ENCODE measurements at places on chromosomes 3 and 15. TPM values are rescaled to one million over a fixed set of nuclear protein-coding genes. Genes with fewer than 3 reads are reported as not detected.

ZNF662 gene
- not detected for total RNA-seq

DNA sequence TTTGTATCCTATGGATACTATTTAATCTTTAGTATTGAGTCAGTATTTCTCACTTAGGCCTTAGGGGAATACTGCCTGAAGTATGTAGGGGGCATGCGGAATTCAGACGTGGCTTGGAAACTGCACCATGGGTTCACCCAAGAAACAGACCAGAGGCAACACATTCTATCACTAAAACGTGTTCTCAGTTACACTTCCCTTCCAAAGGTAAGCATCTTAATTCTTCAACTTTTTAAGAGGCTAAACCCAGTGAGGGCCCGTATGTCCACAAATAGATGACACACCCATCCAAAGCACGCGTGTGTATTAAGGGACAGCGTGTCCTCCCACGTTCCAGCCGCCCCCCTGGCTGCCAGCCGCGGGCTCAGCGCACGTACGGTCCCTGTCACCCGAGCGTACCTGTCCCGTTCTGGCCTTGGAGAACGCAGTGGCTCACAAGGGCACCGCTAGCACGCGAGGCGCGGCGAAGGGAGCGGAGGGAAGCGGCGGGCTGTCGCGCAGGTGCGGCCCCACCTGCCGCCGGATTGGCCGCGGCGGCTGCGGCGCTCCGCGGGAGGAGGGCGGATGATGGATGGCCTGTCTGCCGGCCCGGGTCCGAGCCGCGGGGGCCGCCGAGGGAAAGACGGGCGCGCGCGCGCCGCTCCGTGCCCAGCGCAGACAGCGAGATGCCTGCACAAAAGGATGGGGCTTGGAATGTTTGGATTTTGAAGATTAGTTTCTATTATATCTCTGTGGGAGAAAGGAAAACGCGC lies 1003.9 kb upstream of the NR2F2 start:
- DNase-seq = no peak

DNA sequence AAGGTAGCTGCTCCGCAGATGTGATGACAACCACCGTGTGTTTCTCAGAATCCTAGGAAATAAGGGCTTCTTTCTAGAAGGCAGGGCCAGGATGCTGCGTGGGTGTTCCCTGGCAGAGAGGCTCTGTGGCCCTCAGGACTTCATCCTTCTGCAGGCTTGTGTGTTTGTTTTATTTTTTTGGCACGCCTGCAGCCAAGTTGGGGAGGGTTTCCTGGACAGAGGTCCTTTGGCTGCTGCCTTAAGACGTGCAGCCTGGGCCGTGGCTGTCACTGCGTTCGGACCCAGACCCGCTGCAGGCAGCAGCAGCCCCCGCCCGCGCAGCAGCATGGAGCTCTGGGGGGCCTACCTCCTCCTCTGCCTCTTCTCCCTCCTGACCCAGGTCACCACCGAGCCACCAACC lies at the start of gene CLEC3B:
Gene CLEC3B, plus strand, starts transcription at position 266 of the 400 bp plus-strand sequence. Its CDS starts 60 bp downstream, at position 326.
- peak; percentile 53 for DNase-seq

DNA sequence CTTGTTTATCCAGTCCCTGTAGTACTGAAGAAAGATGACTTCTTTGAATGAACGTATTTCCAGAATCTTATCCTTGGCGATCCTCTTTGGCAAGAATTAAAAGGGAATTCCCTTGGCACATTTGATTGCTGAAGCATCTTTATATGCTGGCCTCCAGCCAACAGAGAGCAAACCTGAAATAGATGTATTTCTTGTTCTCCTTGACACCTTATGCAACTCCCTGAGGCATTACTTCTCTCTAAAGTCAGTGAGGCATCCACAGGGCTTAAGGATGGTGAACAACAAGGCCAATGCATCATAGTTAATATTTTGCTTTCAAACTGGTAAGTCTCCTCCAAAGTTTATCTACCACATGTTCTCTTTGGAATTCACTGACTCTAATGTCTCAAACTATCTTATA lies 450.9 kb upstream of the THRB start:
- no peak for DNase-seq

- no peak for DNase-seq
Observed at GRCh38 chr3:13125092-13126015, 52.1 kb upstream of the IQSEC1 start.

All from SJSA1 (cell line).